ENCODE measurements at places on chromosomes 12 and 14.

- DNase-seq, result no peak
Measured at GRCh38 chr12:32015036-32015435, 55.8 kb downstream of the RESF1 start.

- DNase-seq, result no peak
Measured at GRCh38 chr12:6807170-6807569, 14.5 kb upstream of the GPR162 start.

- no peak for DNase-seq
Measured at GRCh38 chr12:80838024-80838658, 99.6 kb downstream of the LIN7A start.

GRCh38 chr14:55980970-55981369 is 137.2 kb upstream of the PELI2 start:
- DNase-seq, result no peak

GRCh38 chr14:63992858-63993257 is 140.1 kb downstream of the SYNE2 start:
- no peak for DNase-seq

- no peak for DNase-seq
Measured at GRCh38 chr12:130444061-130444460, 106.4 kb downstream of the PIWIL1 start.

GRCh38 chr14:42277840-42278239 is 671.2 kb downstream of the LRFN5 start:
- no peak for DNase-seq

- no peak for DNase-seq
Measured at GRCh38 chr12:56957229-56958052, at the start of gene RDH16. Gene RDH16 (minus strand): TSS chr12:56957608. CDS start chr12:56957462, 146 bp downstream.

DNA sequence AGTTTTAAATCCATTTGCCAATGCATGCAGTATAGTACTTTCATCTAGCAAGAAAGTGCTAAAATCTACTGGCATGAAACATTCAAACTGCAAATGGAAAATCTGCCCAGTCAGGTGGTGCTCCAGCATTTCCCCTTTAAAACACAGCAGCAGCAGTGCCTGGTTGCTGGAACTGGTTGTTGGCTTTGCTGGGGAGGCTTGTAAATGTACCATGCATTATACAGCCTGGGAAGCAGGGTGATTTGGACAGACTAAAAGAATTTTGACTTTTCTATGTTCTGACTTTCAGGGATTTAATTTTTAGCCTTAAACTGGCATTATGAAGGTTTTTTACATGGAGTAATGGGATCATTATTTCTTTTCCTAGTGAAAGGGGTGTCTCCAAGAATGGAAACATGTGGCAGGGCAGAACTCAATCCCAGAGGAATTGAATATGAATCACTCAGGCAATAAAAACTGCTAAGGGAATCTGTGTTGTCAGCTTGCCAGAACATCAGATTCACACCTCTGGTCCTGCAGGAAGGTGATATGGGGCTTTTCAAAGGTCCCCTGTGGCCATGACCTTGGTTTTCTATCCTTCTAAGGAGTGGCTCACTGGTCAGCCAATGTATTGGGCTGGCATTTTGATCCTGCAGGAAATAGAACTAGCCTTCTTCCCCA is 9.0 kb upstream of the PAX9 start:
- no peak for DNase-seq

DNA sequence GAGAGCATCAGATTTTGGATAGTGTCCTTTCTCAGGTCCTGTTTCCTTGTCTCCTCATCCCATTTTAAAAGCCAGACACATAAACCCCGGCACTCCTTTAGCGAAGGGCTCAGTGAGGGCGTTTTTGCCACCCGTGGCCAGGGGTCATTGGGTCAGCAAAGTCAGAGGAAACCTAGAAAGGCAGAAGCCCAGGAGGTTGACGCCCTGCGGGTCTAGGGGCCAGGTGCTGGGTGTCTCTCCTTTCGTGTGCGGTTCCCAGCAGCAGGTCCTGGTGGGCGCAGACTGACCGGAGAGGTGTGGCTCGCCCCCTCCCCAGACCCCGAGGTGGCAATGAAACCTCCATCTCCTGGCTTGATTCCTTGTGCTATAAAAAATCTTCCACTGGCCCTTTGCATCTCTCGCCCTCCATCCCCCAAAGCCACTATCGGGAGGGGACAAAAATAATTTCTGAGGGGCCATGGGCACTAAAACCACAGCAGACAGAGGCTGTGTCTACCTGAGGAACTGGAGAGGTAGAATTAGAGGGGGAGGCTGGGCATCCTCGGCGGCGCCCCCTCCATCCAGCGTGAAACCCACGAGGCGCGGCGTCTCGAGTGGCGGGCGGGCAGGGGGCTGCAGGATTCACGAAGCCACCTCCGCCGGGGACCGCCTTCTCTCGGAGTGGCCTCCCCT is 858 bp upstream of the FRMD6 start:
- no peak for DNase-seq

DNA sequence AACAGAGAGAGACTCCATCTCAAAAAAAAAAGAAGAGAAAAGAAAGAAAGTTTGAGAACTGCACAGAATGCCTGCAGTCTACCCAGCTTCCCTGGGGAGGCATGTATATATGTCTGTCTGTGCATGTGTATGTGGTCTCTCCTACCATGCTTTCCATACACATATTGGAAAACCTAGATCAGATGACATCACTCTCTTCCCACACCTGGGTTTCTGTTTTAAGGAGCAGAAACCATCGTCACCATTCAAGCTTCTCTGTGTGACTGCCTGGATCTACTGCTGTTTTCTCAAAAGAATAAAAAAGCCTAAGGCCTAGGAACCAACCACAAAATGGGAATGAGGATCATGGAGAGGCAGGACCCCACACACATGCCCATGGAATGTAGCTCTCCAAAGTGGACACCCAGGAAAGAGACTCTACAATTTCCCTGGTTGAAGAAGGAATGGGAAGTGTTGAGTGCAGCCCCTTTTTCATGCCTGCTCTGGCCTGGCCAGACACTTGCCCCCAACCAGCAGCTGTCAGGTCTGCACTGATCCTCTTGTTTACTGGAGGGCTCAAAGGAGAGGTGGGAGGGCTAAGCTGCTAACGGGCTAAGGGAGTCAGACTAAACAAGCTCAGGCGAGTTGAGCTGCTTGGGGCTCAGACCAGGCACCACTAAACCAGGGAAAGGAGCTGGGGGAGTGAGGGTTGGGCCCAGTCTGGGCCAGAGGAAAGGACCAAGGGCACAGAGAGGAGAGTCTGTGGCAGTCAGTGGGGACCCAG is 7.7 kb upstream of the PCK2 start:
- DNase-seq, result no peak

GRCh38 chr12:57169969-57170368 is 22.6 kb upstream of the LRP1-AS start:
- no peak for DNase-seq

GRCh38 chr12:49068879-49069506 is 786 bp downstream of the RHEBL1 start:
- no peak for DNase-seq

DNA sequence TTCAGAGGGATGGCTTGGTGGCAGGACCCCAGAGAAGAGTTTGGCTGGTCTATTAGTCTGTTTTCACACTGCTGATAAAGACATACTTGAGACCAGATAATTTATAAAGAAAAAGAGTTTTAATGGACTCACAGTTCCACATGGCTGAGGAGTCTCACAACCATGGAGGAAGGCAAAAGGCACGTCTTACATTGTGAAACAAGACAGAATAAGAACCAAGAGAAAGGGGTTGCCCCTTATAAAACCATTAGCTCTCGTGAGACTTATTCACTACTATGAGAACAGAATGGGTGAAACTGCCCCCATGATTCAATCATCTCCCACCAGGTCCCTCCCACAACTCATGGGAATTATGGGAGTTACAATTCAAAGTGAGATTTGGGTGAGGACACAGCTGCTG is 78.5 kb upstream of the SSTR1 start:
- no peak for DNase-seq

DNA sequence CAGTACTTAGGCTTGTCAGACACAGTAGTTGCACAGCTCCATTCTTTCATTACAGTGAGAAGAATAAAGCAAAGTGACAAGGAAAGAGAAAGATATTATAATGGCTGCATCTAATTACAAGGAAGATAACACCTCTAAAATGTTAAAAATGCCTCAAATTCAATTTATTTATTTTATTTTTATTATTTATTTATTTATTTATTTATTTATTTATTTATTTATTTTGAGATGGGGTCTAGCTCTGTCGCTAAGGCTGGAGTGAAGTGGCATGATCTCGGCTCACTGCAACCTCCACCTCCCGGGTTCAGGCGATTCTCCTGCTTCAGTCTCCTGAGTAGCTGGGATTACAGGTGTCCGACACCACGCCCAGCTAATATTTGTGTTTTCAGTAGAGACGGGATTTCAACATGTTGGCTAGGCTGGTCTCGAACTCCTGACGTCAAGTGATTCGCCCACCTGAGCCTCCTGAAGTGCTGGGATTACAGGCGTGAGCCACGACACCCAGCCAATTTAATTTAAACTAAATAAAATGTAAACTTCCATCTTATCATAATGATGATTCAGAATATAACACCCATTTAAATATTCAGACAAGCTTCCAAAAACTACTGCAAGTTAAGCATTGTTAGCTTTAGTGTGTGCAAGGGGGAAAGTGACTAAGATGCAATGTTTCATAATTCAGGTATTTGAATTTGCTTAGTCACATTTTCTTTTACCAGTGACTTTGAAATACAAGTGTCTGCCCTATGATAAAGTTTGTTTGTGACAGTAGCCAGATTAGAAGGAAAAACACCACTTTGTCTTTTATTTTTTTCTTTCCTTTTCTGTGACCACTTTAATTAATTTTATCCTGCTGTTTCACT is 2.4 kb upstream of the CFAP54 start:
- no peak for DNase-seq

- no peak for DNase-seq
Measured at GRCh38 chr12:34296143-34297041, 274.1 kb downstream of the ALG10 start.

DNA sequence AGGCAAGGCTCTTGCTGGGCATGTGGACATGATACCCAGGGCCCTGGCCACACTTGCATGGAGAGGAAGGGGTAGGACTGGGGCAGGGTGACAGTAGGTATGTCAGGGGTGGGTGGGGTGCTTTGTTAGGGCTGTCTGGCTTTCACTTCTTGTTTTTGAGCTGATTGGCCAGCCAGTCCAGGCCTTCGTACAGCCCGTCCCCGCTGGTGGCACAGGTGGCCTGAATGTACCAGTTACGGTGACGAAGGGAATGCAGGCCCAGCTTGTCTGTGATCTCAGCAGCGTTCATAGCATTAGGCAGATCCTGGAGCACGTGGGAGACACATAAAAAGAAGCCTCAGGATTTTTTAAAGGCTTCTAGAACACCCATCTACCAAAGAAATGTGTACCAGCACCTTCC is 13.5 kb upstream of the FKBP11 start:
- DNase-seq, result no peak

DNA sequence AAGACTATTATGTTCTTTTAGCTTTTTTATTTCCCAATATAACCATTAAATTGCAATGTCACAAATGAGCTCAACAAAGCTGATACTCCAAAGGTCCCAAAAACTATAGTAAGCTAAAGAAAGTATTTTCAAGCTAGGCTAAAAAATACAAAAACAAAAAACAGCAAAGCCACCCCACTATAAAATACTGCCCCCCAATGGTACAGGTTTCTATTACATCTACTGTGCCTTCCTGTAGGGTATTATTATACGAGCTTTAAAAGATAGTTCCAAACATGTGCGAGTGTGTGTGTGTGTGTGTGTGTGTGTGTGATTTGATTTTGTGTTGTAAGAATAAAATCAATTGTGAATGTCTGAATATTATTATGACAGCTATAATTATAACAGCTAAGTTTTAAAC is 1.1 kb downstream of the IFNG start:
- no peak for DNase-seq

DNA sequence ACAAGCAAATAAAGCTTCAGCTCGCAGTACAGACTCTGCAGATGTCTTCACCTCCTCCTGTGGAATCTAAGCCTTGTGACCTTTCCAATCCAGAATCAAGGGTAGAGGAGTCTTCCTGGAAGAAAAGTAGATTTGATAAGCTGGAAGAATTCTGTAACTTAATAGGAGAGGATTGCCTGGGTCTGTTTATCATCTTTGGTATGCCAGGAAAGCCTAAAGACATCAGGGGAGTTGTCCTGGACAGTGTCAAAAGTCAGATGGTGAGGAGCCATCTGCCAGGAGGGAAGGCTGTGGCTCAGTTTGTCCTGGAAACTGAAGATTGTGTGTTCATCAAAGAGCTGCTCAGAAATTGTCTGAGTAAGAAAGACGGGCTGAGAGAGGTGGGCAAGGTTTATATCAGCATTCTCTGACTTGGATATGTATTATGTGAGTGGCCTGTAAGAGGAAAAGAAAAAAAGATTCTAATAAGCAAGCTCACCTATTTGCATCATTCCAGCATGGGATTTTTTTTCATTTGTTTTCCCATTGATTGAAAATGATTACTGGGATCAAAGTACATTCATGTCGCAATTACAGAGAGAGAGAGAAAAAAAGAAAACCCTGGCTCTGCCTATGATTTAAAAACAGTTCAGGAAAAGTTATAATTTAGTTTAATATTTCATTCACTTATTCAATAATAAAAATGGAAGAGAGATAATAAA is 767 bp downstream of the REP15 start:
- DNase-seq, result no peak

Measured in stimulated activated CD4-positive, alpha-beta T cell treated with anti-CD3 and anti-CD28 coated beads, Interleukin-1b, Interleukin-23, amount 100 ng/mL, for 4 hours (primary cell).